ENCODE measurements at places on chromosomes 16 and 17.

- no peak for DNase-seq
These were observed 36.6 kb downstream of the CCDC42 start for GRCh38 chr17:8708025-8708461.

DNA sequence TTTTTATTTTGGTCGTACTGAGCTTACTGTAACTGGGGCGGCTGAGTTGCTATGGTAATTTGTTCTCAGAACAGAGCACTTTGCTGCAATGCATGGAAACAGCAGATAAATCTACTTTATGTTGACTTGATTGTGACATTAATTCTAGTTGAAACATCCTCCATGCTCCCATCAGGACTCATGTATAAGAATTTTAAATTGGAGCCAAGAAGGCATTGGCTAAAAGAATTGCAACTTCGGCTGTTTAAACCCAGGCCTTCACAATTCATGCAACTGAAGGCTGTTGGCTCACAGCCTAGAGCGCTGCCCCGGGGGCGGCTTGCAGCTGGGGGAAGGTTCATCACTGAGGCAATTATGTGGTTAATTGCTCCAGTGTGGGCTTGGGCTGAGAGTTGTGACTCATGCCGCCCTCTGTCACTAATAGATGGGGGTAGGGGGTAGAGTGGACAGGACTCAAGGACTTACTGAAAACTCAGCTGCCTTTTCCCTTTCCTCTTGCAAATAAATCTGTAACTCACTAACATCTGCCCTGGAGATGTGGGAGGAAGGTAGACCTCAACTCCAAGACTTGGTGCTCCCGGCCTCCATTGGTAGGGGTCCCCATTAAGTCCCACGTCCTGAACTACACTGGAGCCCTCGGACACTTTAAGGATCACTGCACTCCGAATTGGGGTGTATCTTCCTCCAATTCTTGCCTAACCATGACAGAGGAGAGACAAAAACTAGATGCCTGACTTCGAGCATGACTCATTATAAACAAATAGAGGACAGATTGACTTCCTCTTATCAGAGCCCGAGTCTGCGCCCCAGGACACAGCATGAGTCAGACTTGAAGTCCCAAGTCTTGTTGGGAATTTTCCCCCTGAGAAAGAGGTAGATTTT, 37.5 kb downstream of the ERCC4 start:
- DNase-seq = peak; percentile 33

DNA sequence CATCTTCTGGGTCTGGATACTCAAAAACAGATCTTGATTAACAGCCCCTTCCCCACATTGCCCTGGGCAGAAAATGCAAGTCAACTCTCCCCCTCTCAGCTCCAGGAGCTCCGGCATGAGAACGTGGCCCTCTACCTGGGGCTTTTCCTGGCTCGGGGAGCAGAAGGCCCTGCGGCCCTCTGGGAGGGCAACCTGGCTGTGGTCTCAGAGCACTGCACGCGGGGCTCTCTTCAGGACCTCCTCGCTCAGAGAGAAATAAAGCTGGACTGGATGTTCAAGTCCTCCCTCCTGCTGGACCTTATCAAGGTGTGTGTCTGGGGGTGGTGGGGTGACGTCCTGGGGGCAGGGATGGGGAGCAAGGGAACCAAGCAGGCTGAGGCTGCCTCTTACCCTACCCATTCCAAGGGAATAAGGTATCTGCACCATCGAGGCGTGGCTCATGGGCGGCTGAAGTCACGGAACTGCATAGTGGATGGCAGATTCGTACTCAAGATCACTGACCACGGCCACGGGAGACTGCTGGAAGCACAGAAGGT, 9.7 kb downstream of the GUCY2D start:
- DNase-seq = no peak

- no peak for DNase-seq
These were observed 69.9 kb downstream of the ABR start for GRCh38 chr17:1109606-1110540.

- no peak for DNase-seq
These were observed 46.5 kb upstream of the GSE1 start for GRCh38 chr16:85566561-85567100.

GRCh38 chr17:57408071-57408811, 151.9 kb downstream of the MSI2 start:
- peak; percentile 88 for DNase-seq

DNA sequence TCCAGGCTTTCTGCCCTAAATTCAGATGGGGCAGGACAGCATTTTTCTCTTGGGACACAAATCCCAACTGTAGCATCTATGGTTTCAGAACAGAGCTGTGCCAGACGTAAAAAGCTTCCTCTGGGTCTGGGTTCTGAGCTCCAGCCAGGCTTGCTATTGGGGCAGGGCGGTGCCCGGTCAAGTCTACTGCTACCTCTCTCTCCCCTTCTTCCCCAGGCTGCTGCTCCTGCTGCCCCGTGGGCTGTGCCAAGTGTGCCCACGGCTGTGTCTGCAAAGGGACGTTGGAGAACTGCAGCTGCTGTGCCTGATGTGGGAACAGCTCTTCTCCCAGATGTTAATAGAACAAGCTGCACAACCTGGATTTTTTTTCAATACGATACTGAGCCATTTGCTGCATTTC, 1.1 kb downstream of the MT1M start:
- DNase-seq = no peak

- DNase-seq = no peak
These were observed 107.7 kb downstream of the TOX3 start for GRCh38 chr16:52439171-52439701.

- no peak for DNase-seq
These were observed 25.2 kb upstream of the CFAP20 start for GRCh38 chr16:58154345-58154744.

- DNase-seq = no peak
These were observed 11.2 kb upstream of the SLC47A2 start for GRCh38 chr17:19727501-19728078.

Measured in NCI-H1436 (cell line).